ENCODE measurements at places on chromosomes 3 and 15.

- no peak for DNase-seq
These were observed 680.7 kb upstream of the LMCD1 start for GRCh38 chr3:7820969-7821368.

DNA sequence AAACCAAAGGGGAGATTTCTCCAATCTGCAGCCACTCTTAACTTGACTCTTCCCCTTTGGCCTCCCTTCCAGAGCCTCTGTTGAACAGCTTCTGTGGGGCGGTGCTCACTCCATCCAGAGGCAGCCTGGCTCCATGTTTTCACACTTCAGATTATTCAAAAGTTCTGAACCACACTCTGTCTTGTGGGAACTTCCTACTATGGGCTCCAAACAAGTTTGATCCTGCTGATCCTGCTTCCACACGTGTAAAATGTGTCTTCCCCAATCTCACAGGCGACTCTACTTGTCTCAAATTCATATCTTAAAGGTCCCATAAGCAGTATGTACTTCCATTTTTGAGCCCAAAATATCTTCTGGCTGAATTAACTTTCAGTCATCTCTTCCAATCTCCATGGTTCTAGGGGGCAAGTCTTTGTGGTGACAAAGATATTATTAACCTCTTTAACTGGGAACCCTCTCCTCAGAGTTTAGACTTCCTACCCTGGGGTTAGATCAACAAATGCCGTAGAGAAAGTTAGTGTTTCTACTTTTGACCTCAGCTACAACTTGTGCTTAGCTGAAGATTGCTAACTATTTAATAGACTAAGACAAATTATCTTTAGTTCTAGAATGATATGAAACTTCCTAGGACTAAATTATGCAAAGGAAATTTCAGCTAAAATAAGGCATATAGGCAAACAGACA lies 176.3 kb upstream of the BCL6 start:
- no peak for DNase-seq

DNA sequence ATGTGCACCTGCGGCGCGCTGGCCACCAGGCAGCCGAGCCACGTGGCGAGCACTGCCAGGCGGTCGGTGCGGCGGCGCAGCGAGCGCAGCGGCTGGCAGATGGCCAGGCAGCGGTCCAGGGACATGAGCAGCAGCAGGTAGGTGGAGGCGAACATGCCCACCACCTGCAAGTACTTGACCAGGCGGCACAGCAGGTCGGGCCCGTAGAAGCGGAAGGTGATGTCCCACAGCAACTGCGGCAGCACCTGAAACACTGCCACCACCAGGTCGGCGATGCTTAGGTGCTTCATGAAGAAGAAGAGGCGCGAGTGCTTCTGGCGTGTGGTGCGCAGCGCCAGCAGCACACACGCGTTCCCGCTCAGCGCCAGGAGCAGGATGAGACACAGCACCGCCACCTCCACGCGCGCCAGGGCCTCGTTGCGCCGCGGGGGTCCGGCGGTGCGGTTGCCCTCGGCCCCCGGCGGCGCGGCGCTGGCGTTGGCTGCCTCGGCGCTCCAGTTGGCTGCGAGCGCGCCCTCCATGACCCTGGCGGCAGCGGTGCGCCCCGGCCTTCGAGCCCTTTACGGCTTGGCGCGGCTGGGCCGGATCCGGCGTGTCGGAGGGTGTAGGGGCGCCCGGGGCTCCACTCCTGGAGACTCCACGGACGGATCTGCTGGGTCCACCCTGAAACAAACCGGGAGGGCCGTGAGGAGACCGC lies 1.6 kb downstream of the OXTR start:
- peak; percentile 51 for DNase-seq

GRCh38 chr15:64651601-64652191 lies 123.7 kb downstream of the RBPMS2 start:
- peak; percentile 38 for DNase-seq

DNA sequence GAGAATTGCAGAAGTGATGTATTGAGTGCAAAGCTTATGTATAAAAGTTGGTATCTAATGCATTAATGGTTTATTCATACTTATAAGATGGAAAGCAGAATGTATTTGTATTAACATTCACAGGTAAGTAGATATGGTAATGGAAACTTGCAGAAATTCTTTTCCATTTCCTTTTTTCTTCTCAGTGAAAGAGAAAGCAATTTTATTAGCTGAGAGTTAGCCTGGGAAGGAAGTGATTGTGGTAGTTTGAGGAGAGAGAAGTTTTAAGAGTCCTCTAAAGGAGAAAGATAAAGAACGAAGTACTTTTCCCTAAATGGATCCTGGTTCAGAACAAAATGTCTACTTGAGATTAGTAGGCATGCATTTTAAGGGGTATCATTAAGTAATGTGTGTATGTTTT lies 60.1 kb upstream of the OSTN start:
- DNase-seq, result no peak

- DNase-seq, result no peak
These were observed 120.1 kb downstream of the GALK2 start for GRCh38 chr15:49290191-49290590.

- DNase-seq, result peak; percentile 25
These were observed 517 bp downstream of the FBN1 start for GRCh38 chr15:48644827-48645557.

- DNase-seq, result no peak
These were observed 80.8 kb downstream of the SMAD3 start for GRCh38 chr15:67146234-67146633.

DNA sequence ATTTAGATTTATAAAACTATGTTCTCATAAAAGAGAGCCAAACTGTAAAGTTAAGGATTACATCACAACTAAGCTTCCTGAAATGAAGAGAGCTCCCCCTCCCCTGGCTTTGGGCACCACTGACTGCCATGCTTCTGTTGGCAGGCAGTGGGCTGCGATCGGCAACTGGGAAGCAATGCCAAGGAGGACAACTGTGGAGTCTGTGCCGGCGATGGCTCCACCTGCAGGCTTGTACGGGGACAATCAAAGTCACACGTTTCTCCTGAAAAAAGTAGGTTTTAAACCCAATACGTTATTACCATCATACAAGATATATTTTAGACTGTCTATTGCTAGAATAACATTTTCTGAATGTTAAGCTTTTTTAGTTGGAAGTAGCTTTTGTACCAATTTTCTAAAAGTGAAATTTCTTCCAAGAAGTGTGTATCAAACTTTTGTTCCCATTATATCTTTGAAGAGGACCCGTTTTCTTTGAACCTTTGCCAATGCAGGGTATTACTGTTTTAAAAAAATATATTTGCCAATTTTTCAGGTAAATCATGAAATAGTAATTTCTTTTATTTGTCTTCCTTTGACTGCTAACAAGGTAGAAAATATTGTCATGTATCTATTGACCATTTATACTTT lies 184.1 kb downstream of the ADAMTSL3 start:
- DNase-seq, result peak; percentile 16

DNA sequence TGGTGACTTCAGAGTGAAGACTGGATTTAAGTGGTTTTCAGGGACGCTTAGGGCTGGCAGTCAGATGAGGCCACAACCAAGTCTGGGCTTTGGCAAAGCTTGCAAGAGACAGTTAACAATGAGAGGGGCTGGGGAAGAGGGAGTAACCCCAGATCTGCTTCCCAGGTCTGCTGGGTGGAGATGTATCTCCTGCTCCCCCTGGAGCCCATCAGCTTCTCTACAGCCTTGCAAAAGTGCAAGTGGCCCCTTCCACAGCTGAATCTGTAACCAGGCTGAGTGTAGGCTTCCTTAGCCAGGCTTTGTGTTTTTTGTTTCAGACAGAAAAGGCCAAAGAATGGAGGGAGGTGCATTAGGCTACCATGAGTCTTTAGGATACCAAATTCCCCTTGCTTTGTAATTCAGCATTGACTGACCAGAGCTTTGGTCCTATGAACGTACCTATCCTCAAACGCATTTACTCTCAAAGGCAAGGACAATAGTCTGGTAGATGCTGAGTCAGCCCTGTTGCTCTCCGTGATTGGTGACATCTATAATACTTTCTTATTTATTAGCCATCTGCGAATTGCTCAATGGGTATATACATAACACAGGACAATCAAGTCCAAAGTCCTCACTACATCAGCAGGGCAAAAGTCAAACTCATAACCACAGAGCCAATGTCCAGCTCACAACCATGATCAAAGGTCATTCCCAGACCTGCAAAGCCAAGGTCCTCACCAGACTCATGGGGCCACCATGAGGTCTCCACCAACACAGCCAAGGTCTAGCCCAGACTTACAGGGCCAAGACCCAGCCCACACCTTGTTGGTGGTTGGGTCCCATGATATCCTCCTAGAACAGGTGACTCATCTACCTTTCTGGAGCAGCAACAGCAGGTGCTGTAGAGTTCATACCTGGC lies 17.1 kb downstream of the CCDC13 start:
- DNase-seq, result no peak

- DNase-seq, result no peak
These were observed 4.2 kb downstream of the PPCDC start for GRCh38 chr15:75027551-75027950.

DNA sequence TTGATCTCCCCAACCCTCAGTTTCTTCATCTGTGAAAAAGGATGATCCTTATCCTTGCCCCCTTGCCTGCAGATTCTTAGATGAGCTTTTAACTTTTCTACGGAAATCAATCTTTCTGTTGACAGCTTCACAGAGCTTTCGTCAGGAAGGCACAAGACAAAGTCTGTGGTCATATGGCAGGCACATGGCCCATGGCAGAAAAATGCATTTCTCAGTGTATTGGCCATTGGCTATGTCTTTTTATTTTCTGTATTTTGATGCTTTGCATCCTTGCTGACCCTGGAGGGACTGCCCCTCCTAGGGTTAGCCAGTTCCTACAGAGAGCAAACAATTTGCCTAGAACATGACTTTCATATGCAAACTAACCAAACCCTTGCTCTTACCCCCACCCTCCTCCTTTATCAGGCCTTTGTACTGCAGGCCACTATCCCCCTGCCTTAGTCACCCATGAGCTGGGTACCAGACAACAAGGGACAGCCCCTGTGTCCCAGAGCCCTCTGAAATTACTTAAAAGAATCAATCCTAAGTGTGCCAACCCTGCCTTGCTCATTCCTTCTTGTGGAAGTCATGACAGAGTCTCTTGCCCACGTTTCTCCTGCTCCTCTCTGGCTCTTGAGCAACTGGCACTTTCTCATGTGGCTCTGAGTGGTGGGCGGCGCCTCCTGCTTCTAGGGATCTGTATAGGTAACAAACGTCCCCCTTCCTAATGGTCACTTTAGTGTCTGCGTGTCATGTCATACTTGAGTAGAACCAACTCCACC lies 24.1 kb upstream of the NOX5 start:
- DNase-seq, result no peak

- no peak for DNase-seq
These were observed 13.6 kb upstream of the NOX5 start for GRCh38 chr15:69000725-69001503.

- no peak for DNase-seq
These were observed 54.8 kb downstream of the MSL2 start for GRCh38 chr3:136141291-136141785.

DNA sequence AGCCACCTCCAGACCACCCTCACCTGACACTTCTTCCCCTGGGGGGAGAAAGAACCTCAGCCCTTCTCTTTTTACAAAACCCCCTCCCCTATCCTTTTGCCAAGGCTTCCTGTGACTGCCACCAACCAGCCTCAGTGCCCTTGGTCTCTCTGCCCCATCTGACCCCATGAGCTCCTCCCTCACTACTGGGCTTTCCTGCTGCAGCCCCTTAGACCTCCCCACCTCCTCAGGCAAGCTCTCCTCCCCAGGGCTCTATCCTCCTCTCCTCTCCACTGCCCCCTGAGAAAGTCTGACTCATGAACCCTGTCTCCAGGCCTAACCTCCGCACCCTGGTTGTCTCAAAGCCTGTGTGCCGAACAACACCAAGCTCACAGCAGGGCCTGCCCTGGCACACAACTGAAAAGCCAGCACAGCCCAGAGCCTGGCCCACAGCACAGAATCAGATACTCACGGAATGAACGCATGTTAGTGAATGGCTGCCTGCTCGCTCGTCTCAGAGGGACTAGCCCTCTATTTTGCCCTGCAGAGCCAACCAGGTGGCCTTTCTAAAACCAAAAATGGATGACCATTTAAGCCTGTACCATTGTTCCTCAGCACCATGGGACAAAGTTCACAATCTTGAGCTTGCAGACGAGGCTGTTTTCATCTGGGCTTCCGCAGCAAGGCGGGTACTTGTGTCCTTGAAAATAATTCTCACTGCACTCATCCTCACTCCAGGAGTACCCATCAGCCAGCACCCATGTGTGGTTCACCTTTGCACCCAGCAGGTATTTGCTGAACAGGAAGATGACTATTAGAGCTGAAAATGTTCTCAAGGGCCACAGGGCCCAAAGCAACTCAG lies 1.7 kb downstream of the CHDH start:
- DNase-seq, result no peak

GRCh38 chr3:193948459-193948858 lies 187.5 kb upstream of the HES1 start:
- no peak for DNase-seq

DNA sequence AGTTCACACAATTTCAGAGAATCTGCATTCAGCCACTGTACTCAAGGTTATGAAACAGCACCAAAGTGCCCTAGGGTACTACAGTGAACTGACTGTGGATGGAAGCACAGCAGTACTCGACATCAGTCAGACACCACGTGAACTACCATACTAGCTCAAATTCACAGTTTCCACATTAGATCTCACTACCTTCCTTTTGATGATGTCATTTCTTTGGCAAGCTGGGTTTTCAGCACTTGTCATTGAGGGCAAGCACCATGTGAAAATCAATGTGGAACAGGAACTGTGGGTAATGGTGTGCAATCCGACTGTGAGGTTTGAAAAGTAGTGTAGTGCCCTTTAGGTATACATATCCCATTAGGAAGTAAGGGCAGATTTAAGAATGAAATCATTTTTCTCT lies 110.5 kb upstream of the BFSP2 start:
- no peak for DNase-seq

GRCh38 chr3:124934577-124934976 lies at the start of gene MUC13:
TSS of gene MUC13 (minus strand) at chr3:124934751. CDS start at chr3:124934712, 39 bp downstream.
- no peak for DNase-seq

All from stimulated activated CD4-positive, alpha-beta T cell treated with anti-CD3 and anti-CD28 coated beads, Interleukin-15, amount 100 ng/mL, for 24 hours (primary cell).